ENCODE measurements at places on chromosomes 4 and X.
A peak's percentile ranks its signal among the peaks of the same experiment; 100 is the strongest.

DNA sequence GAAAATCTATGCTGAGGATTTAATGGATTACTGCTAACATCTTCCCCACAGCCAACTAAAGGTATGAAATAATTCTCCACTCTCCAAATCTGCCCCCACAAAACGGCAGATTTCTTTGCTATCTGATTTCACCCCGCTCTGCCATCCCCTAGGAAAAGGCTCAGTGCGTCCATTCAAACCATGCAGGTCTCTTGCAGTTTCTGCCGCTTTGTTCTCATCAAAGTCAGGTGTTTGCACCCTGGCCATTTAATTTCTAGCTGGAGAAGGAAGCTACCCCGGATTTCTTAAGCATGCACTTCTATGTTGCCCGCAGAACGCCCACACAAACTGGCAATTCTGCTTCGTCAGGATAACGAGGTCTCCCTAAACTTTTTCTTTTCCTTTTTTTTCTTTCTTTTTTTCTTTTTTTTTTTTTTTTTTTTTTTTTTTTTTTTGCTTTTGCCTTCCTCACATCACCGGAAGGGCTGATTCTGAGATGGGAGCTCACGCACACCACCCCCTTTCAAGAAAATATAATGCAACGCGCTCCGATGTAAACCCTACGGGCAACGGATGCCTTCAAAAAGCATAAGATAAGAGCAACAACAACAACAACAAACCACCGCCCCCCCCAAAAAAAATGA is 3.3 kb downstream of the NLGN4X start:
- DNase-seq = peak; percentile 37

DNA sequence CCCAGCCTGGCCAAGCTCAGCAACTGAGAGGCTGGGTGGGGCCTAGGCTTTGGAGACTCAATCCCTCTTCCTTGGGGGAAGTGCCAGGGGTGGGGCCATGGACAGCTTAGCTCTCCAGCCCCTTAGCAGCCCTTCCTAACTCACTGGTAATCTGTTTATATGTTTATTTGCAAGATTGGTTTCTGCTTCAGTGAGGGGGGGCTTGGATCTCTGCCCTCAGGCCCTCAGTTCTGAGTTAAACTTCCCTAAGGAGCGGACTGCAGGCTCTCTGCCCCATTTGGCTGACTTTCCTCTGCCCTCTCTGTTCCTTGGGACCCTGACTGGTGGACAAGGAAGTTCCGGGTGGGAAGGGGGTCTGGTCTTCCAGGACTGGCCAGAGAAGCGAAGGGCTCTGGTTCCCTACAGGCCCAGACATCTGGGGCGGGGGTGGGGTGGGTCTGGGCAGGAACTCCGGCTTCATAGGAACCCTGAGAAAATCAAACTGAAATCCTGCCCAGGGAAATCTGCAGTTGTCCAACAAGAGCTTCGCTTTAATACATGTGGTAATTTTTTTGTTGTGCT is 51.4 kb downstream of the NALF2 start:
- DNase-seq = no peak

GRCh38 chrX:152926923-152927322 is 29.1 kb downstream of the ZNF185 start:
- DNase-seq = no peak

- no peak for DNase-seq
Observed at GRCh38 chr4:145487631-145488030, 6.0 kb downstream of the SMAD1 start.

DNA sequence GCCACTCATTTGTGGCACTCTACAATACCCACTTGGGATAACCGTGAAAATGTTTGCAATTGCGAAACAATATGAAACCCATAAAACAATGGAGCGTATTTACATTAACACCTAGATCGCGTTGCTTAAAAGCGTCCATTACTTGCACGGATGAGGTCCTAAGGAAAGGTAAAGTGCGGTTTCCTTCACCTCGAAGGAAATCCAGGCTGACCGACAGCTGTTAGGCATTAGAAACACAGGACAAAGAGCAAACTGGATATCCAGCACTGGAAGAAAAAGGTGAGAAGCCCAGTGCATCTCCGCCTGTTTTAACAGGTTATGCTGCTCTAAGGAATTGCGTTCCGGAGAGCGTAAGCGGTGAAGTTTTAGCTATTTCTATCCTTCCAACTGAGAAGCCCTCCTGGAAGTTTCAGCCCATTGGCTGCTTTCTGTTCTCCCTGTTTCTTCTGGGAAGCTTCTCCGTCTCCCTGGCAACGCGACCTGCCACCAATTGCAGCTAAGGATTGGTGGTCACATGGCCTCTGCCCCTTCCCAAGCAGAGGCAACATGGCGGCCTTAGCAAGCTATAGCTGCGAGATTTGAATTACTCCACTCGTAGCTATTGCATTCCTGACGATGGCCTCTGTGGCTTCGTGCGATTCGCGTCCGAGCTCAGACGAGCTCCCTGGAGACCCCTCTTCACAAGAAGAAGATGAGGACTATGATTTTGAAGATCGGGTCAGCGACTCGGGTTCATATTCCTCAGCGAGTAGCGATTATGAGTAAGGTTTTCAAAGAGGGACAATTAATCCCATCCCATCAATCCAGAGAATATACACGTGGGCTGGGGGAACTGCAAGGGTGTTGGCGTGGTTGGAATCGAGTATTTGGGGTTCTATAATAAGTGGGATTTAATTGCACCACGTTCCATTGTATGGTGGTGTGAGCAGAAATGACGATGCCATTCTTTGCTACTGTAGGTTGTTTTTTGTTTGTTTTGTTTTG is at the start of gene INTU:
INTU (plus strand) TSS at position 538 of the 984 bp plus-strand sequence; CDS start at position 616, 78 bp downstream.
- DNase-seq = peak; percentile 97

GRCh38 chrX:27597508-27597907 is 7.4 kb downstream of the DCAF8L2 start:
- no peak for DNase-seq

All from eye (tissue), 1 donor.